Hematopoietic multipotent progenitor cell treated with erythropoietin and hydrocortisone succinate and interleukin-3 and kit ligand, for 6 days (in vitro differentiated cells): ENCODE measurements at places on chromosomes 4 and X.

- DNase-seq: peak; percentile 97
Measured at GRCh38 chr4:108359986-108360681, 191.4 kb upstream of the LEF1 start.

DNA sequence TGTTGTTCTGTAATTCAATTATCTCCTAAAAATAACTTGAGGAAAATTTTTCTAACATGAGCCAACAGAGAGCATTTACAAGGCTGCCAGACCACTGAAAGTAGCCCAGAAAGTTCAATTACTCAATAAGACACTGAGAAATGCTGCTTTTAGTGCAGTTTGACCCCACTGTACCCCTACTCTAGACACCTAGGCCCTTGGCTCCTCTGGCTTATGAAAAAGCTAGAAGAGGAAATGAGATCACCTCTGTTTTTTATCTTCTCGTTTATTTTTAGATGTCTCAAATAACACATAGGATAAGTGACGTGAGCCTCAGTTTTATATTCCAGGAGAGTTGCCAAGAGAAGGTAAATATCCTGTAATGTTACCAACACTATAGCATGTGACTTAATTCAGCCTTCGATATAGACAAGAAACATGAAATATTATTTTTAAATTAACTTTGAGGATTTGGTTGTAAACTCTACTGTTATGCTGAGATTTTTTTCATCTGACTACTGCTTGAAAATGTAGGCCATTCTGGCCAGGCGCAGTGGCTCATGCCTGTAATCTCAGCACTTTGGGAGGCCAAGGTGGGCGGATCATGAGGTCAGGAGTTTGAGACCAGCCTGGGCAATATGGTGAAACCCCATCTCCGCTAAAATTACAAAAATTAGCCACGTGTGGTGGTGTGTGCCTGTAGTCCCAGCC is 24.4 kb downstream of the TNIP3 start:
- DNase-seq: no peak

DNA sequence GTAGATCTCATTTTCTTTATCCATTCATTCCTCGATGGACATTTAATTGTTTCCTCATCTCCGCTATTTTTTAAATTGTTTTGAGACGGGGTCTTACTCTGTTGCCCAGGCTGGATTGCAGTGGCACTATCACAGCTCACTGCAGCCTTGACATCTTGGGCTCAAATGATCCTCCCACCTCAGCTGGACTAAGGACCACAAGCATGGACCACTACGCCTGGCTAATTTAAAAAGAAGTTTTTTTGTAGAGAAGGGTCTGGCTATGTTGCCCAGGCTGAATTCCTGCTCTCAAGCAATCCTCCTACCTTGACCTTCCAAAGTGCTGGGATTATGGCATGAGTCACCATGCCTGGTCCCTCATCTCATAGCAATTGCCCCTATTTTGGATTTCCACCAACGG is 7.0 kb upstream of the TRIML1 start:
- DNase-seq: no peak

- peak; percentile 93 for DNase-seq
Measured at GRCh38 chr4:15956179-15956850, 6.7 kb downstream of the FGFBP2 start.

- no peak for DNase-seq
Measured at GRCh38 chr4:80710748-80711451, 319.6 kb upstream of the BMP3 start.

GRCh38 chr4:116332508-116332907 is 752.9 kb downstream of the TRAM1L1 start:
- DNase-seq: no peak

- no peak for DNase-seq
Measured at GRCh38 chr4:1451752-1452122, 45.5 kb upstream of the NKX1-1 start.

- DNase-seq: no peak
Measured at GRCh38 chrX:24268786-24269185, 45.1 kb downstream of the SUPT20HL2 start.

DNA sequence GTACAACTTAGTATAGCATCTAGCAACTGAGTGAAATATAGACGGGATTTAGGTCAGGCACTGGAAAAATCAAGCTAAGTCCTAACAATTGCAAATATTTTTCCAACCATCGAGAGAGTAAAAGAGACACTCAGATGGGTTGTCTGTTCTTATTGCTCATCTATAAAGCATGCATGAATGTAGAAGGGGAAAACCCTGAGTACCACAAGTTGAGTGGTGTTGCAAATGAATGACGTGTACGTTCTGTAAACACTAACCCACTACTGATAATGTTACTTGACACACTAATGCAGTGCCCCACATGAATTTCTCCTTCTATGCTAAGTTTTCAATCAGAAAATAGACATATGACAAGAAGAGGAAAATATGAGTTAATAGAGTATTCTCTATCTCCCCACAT is 211.2 kb downstream of the COX18 start:
- no peak for DNase-seq

DNA sequence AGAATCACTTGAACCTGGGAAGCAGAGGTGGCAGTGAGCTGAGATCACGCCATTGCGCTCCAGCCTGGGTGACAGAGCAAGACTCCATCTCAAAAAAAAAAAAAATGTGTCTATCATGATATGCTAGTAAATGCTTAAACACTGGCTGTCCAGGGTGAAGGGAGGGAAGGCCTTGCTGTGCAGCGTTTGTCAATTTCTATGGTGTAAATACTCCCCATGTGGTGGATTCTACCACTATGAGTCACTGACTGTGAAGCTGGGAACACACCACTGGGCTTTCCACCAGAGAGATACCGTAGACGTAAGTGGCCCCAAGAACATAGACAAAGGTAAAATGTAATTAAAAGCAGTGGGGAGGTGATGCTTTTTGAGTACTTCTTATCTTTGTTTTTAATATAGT is 51.3 kb upstream of the LEF1 start:
- DNase-seq: no peak

DNA sequence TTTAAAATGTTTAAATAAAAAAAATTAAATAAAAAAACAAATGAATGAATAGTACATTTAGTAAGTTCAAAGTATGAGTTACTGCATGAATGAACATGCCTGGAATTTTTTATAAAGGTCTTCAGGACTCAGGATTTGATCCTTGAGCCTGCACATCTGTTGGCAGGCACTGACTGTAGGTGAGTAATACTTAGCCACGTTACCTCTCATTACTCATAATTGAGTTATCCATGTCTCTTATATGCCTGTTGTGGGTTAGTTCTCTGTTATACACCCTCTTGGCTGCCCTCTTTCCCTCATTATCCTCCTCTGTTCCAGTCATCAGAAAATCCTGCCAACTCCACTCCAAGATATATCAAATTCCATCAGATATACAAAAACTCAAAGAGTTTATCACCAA is 276.0 kb downstream of the FBXW7 start:
- no peak for DNase-seq

DNA sequence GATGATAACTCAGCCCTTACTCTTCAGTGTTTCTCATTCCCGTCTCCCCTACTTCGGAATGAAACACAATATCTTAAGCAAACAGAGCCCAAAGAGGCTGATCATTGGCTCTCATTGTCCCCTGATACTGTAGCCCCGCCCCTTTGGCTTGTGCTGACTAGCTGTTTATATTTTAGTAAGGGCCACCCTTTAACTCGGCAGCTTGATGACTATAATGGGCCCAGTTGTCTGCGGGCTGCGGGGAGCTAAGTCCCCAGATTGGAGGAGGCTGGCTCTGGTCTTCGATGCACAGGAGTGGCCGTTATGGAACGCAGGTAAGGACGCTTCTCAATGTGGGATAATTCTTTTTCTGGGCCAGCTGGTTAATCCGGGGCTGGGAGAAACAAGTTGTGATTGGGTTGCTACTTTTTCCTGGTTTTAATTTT is at the start of gene TRIM2:
TRIM2 (plus strand) TSS at position 197 of the 425 bp plus-strand sequence; CDS start at position 285, 88 bp downstream.
- peak; percentile 40 for DNase-seq

DNA sequence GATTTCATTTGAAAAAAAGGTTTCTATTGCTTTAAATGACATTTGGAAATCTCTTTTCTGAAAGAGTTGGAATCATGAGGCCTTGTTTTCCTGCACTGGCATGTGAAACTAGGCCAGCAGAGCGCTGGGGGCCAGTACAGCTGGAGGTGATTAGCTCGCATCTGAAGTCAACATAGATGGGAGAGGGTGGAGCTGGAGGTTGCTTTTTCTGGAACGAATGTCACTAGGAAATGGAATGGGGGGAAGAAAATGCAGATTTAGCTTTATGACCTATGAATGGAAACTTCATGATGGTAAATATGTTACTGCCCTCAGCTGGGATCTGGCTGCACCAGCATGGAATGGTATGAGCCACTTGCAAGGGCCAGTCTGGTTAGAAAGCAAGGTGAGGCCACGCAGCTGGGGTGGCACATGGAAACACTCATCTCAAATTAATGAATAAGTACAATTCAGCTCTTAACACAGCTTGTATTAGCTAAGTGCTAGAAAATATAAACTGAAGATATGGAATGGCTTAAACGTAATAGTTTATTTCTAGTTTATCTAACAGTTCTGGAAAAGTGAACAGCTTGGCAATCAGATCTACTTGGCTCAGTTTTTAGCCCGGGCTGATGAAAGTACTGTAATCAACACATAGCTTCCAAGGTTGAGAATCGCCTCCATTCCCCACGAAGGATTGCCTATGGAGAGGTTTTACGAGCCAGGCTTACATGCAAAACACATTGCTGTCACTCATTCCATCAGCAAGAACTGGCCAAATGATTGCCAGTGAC is 32.5 kb downstream of the SLC10A6 start:
- no peak for DNase-seq

DNA sequence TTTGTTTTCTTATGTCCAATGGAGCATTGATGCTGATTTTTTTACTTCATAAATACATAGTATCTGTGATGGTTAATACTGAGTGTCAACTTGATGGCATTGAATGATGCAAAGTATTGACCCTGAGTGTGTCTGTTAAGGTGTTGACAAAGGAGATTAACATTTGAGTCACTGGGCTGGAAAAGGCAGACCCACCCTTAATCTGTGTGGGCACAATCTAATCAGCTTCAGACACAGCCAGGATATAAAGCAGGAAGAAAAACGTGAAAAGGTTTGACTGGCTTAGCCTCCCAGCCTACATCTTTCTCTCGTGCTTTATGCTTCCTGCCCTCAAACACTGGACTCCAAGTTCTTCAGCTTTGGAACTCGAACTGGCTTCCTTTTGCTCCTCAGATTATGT is 230.6 kb upstream of the SPRY1 start:
- peak; percentile 42 for DNase-seq

DNA sequence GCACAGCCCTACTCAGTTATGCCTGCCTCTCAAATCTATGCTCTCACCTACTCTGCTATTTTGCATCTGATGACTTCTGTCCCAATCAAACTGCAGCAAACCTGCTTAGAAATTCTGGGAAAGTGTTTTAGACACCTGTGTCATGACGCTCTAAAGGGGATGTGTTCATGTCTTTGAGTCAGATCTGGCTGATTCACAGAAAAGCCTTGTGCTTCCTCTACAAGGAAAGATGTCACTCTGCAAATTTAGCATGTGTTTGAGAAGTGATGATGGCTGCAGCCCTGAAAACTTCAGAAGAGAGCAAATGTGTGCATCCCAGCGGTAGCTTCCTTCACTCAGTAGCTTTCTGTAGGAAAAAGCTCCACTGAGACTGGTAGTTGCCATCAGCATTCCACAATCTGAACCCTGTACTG is 235.4 kb downstream of the MGST2 start:
- no peak for DNase-seq

DNA sequence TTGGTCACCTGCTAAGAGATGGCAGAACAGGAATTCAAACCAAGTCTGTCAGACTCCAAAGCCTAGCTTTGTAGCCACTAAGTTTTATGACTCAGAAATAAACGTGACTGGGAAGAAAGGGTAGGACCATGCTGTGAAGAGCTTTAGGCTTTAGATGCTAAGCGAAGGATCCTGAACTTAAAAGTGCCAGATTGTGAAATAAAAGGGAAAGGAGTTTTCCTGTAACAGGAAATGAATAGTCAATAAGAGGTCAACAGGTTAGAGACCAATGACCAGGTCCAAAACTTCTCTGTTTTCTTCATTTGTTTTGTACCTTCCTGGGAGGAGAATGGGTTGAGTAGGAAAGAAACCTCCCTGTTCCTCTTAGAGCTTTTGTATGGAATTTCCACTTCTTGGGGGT is 98.8 kb upstream of the EOLA2 start:
- no peak for DNase-seq

DNA sequence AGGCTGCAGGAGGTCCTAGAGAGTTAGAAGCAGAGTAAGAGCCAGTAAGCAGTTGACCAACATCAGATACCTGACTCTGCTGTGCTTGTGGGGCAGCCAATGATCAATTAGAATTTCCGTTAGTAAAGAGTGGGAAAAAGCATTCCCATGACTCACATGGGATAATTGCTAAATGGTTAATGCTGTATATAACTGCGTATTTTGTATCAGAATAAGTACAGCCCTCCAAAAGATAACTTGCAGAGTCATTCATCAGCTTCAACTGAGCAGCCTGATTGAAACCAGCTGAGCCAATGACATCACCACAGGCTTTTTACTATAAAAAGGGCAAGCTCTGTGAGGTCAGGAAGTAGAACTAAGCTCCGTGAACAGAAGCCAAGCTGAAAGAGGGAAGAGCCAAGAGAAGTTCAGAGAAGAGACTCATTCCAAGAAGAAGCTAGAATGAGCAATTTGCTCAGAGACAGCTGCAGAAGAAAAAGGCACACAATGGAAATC is 67.9 kb downstream of the PPP3CA start:
- DNase-seq: peak; percentile 24

DNA sequence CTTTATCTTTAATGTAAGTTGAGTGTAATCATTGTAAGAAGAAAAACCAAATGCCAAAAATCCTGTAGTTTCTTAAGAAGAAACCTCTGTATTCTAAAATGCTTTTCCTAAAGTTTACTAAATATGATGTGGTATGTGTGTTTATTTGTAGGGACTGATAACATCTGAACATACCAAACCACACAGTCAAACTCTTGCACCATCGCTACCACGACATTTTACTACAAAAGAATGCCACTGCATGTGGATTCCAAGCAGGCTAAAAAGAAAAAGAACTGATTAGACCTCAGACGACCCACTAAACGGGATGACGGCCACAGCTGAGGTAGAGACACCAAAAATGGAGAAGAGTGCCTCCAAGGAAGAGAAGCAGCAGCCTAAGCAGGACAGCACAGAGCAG is 46.1 kb downstream of the LAS1L start:
- DNase-seq: no peak

DNA sequence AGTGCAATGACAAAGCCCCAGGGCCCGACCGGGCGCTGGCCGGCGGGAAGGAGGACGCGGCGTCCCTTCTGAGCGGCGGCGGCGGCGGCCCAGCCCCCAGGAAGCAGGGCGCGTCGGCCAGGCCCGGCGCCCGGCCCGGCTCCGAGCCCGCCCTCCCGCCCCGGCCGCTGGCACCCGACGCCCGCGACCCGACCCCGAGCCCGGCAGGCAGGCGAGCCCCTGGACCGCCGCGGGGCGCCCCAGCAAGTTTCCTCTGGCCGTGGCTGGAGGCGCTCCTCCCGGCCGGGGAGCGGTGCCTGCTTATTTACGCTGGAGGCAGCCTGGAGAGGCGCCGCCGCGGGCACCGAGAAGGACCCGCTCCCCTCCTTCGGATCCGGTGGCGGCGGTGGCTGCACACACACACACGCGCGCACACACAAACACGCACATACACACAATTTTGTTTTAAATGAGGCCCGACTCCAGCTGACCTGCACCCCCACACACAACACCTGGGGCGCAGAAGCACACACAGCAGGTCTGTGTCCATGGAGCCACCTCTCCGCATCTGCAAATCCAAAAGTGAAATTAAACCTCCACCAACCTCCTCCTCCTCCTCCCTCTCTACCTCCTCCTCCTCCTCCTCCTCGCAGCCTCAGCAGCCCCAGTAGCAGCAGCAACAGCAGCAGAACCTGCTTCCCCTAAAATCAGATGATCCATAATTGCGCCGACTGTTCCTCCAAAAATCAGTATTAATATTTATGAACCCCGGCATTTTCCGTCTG is 669 bp downstream of the IRF2 start:
- DNase-seq: peak; percentile 59

- DNase-seq: peak; percentile 41
Measured at GRCh38 chr4:142404191-142404611, 441.9 kb downstream of the INPP4B start.
